ENCODE measurements at places on chromosomes 12 and 14. TPM values are rescaled to one million over a fixed set of nuclear protein-coding genes. Genes with fewer than 3 reads are reported as not detected.

PDE3A gene
- not detected for total RNA-seq

SMOC1 gene
- total RNA-seq = not detected

GZMH gene
- 81.3 TPM for total RNA-seq

RSRC2 gene
- total RNA-seq = 117 TPM

C12orf56 gene
- not detected for total RNA-seq

KIF26A gene
- 0.07 TPM for total RNA-seq
